Cortex of kidney (tissue), 1 donor: ENCODE measurements at places on chromosomes 3 and 15.

GRCh38 chr3:12954891-12955650 is 113.7 kb upstream of the RPL32 start:
- DNase-seq, result no peak

DNA sequence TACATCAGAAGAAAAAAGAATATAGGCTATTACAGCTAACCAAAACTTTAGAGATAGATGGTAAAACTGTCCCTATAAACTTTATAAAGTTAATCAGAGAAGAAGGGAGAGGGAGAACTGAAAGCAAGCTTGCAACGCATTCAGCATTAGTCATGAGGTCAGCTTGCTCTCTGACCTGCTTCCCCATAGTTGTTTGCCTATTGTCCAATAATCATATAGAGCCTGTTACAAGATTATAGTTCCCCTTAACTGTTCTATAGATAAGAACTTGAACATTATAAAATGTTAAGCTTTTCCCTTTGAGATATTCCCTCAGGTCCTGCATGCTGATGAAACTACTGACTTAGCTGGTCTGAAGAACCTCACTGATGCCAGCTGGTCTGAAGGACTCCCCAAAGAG is 74.5 kb downstream of the CPNE4 start:
- DNase-seq, result no peak

- DNase-seq, result no peak
These were observed 26.7 kb upstream of the PLA2G4D start for GRCh38 chr15:42121021-42121420.

DNA sequence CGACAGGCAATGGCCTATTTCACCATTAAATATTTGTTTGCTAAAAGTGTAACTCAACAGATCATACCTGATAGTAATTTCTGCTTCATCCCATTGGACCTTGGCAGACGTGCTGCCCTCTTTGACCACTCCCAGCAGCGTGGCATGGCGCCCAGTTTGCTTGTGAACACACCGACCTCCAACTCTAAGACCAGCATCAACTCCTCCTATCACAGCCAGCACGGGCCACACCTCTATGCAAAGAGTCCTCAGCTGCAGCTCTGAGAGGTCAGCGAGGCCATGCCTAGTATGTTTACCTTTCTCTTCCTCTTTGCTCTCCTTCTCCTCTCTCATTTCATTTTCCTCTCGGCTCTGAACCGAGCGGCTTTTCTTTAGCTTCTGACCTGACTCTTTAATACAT is 80.6 kb downstream of the FBXL22 start:
- DNase-seq, result no peak

DNA sequence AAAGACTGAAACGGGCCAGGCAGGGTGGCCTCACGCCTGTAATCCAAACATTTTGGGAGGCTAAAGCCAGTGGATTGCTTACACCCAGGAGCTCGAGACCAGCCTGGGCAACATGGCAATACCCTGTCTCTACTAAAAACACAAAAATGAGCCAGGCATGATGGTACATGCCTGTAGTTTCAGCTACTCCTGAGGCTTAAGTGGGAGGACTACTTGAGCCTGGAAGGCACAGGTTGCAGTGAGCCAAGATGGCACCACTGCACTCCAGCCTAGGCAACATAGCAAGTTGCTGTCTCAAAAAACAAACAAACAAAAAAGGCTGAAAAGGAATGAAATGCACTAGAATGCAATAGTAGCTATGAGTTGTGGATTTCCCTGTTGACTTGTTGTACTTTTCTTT is 94.7 kb downstream of the STAG1 start:
- DNase-seq, result no peak

- DNase-seq, result no peak
These were observed 675 bp downstream of the BRPF1 start for GRCh38 chr3:9732080-9732739.

DNA sequence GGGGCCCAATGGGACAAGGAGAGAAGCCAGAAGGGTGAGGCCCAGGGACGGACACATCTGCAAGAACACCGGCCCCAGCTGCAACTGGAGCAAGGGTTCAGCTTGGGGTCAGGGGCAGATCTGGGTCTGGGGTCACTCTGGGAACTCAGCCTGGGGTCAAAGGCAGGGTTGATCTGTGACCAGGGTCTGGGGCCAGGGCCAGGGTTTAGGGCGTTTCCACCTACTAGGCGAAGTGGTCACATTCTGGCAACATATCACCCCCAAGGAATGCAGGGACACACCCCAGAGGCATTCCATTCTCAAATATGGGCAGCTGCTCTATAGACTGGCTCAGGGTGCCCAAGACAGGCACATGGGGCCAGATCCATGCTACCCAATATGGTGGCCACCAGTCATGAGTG is 9.0 kb downstream of the UROC1 start:
- no peak for DNase-seq

DNA sequence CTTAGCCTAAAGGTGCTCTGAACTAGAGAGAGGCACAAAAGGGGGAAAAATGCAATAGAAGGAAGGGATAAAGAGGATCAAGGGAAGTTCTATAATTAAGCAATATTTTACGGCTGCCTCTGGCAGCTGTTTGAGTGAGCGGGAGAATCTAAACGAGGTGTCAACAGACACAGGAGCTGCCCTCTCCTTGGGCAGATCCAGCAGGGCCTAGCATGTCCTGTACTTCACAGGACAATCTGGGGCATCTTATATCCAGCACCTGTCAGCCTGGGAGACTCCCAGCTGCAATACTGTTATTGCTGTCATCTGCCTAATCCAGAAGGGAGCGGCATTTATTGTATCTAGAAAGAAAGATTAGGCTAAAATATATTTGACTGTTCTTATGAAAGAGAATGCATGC is 68.9 kb downstream of the WWTR1 start:
- DNase-seq, result no peak

DNA sequence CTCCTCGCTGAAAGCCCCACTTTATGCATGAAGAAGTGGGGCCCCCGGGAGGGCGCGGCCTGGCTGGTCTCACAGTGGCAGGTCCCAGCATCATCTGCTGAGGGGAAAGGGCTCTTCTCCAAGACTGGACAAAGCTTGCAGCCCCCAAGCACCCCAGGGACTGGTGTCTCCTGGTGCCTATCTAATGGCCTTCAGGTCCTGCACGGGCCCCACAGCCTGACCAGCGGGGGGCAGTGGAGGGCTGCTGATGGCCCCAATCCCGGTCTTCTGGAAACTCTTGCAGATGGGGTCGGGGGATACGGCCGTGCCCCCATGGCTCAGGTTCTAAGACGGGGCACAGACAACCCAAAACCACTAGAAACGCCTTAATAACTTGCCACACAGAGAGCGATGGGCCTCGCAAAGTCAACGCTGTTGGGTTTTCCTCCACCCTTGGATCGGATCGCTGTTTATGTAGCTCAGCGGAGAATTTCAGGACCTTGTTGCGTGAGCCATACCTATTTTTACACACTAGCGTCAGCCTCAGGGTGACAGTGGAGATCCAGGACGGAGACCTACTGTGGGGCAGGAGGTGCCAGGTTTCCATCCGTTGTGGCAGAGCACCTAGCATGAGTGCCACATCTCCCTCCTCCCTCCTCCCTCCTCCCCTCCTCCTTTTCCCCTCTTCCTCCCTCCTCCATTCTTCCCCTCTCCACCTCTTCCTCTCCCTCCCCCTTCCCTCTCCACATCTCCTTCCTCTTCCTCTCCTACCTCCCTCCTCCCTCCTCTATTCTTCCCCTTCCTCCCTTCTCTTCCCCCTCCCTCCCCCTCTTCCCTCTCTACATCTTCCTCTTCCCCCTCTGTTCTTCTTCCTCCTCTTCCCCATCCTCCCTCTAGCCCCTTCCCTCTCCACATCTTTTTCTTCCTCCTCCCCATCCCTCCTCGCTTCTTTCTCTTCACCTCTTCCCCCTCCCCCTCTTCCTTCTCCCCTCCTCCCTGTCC is 79.3 kb upstream of the ALDH1L1 start:
- DNase-seq, result no peak

GRCh38 chr3:139340784-139341183 is 3.0 kb upstream of the MRPS22 start:
- DNase-seq, result no peak

DNA sequence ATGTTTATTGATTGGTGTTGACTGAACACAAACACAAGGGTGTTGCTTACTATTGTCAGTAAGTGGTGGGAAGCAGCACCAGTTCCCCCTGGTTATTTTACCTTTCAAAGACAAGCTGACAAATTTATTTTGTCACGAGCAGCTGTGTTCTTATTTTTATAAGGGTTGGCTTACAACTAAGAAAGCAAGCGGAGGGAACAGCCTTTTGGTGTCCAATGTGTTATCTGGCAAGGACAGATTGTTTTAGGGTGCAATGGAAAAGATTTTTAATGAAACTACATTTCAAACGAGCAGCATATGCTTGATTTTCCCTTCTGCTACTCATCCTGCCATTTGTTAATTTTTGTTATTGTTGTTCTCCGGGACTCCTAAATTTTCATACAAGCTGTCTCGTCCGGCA is 920.6 kb upstream of the CFAP20DC start:
- no peak for DNase-seq

- DNase-seq, result no peak
These were observed 581.8 kb upstream of the UBE2E2 start for GRCh38 chr3:22621205-22621809.

GRCh38 chr15:67335026-67335425 is 80.4 kb downstream of the IQCH start:
- DNase-seq, result no peak

- DNase-seq, result no peak
These were observed 103.0 kb upstream of the TBL1XR1 start for GRCh38 chr3:177300039-177300833.

DNA sequence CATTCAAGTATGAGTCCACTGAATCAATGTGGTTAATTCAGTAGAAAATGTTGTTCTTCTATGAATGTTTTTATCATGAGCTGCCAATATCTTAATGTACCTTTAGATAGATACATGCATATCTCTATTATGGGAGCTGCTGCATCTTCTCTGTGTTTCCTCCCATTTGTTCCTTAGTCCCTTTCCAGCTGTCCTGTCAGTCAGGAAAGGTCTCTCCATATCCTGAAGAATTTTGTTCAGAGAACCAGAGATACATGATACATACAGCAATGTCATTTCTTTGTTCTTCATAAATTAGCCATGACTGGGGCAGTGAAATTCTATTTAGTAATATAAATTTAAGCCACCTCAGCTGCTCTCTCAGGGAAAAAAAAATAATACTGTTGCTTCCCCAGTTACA is 103.7 kb downstream of the P3H2 start:
- DNase-seq, result no peak

- DNase-seq, result no peak
These were observed 45.4 kb upstream of the GOLM2 start for GRCh38 chr15:44243141-44243540.

- no peak for DNase-seq
These were observed 12.4 kb downstream of the RTF1 start for GRCh38 chr15:41429003-41429890.

DNA sequence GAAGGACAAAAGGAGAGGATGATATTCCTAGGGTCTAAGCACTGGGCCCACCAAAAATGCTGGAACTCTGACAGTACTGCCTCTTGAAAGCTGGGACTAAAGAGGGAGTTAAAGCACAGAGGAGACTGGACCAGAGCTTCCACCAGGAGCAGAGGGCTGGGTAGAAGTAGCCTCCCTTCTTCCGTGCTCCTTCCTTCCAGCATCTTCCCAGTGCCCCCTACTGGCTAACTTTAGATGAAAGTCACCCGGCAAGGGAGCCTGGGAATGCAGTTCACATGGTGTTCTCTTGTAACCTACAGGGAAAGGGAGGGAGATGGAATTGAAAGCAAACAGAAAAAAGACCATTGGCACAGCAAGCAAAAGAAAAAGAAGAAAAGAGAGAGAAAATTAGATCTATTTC is 106.1 kb upstream of the COL8A1 start:
- DNase-seq, result no peak
